ENCODE measurements at places on chromosomes 5 and 9. TPM values are rescaled to one million over a fixed set of nuclear protein-coding genes. Genes with fewer than 3 reads are reported as not detected.

DNA sequence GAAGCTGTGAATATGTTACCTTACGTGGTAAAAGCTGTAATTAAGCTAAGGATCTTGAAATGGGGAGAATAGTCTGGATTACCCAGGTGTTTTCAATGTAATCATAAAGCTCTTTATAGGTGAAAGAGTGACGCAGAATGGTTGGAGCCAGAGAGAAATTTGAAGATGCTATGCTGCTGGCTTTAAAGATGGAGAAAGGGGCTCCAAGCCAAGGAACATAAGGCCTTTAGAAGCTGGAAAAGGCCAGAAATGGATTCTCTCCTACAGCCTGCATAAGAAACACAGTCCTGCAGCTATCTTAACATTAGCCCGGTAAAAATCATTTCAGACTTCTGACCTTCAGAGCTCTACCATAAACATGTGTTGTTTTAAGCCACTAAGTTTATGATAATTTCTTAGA lies 243.3 kb upstream of the VLDLR start:
- DNase-seq: no peak
- no peaks in the 10 kb centered on the region for H3K36me3 ChIP-seq
- no peaks in the 10 kb centered on the region for H3K4me1 ChIP-seq
- no peak overlapping the region for H3K27ac ChIP-seq

DNA sequence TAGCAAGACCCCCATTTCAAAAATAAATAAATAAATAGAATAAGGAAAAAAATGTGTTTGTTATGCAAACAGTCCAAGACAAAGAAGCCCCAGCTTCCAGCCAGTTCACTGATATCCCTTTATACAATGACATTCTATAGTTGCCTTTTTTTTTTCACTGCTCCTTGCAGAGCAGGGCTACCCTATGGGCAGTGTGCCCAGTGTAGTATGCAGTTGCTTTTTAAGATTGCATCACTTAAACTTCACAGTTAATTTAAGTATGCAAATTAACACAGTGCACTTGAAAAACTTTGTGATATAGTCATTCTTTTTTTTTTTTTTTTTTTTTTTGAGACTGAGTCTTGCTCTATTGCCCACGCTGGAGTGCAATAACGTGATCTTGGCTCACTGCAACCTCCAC lies 40.8 kb upstream of the ARRDC3 start:
- no peak overlapping the region for H3K4me3 ChIP-seq
- no peak for DNase-seq
- no peaks in the 10 kb centered on the region for H3K36me3 ChIP-seq
- peaks cover 2% of the 10 kb centered on the region for H3K4me1 ChIP-seq
- H3K27me3 ChIP-seq: no peaks in the 10 kb centered on the region

Gene SPATA31D4
- not detected for total RNA-seq

- no peak overlapping the region for H3K27ac ChIP-seq
- no peak for DNase-seq
- no peaks in the 10 kb centered on the region for H3K4me1 ChIP-seq
- H3K36me3 ChIP-seq: no peaks in the 10 kb centered on the region
These were observed 370.6 kb downstream of the NTRK2 start for GRCh38 chr9:85040146-85040545.

DNA sequence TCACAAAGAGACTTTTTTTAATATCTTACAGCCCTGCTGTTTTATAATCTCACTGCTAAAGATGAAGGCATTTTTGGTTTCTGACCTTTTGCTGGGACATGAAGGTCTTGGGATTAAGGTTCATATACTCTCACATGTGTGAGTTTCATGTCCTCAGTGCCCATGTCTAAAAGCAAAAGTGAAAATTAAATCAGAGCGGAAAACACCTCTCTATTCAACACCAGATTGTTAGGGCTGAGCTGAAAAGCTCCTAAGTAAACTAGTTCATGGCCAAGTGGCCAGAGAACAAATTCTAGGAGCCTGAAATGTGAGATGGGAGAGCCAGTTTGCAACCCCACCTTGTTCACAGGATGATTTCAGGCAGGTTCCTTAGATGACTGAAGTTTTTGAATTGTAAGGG lies 110.9 kb downstream of the GRIA1 start:
- no peak overlapping the region for H3K27ac ChIP-seq
- no peak for DNase-seq
- no peaks in the 10 kb centered on the region for H3K36me3 ChIP-seq
- H3K4me3 ChIP-seq: no peak overlapping the region

DNA sequence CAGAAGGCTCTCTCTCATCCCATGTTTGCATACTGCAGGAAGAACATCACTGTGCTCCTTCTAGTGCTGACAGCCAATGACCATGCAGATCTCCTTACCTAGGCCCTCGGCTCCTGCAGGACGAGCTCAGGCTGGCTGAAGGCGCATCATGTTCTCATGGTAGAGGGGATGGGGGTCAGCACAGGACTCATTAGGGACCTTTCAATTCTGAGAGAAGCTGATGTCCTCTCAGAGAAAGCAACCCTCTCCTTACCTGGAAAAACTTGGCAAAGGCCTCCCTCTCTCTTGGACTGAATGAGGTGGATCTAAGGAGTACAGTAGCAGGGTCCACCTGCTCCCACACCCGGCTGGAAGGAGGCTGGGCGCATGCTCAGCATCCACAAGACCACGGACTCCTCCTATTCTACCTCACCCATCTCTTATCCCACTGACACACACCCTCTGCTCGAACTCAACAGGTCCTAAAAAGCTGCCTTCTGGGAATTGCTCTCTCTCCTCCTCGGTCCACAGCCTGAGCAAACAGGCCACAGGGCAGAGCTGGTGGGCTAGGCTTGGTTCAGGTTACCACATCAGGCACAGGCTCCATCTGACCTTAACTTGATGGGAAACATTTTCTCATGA lies 2.9 kb downstream of the IPPK start:
- H3K36me3 ChIP-seq: peaks cover 7% of the 10 kb centered on the region
- no peaks in the 10 kb centered on the region for H3K27me3 ChIP-seq
- peaks cover 52% of the 10 kb centered on the region for H3K4me1 ChIP-seq
- no peak overlapping the region for H3K27ac ChIP-seq
- DNase-seq: no peak
- no peak overlapping the region for H3K4me3 ChIP-seq

DNA sequence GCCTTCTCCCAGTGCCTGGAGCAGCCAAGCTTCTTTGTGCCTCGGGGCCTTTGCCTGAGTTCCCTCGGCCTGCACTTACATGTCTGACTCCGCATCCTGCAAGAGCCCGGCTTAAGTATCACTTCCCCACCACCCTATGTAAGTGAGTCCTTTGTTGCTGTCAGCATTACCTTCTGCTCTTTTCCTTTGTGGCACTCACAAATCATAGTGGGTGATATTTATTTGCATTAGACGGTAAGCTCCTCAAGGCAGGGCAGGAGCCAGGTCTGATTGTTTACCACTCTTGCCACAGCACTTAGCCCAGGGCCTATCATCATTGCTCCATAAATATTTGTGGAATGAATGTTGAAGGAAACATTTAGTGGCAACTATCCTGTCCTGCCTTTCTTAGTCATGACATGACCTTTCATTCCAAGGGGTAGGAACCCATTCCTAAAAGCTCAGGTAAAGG lies 4.8 kb downstream of the GM2A start:
- no peak overlapping the region for H3K27ac ChIP-seq
- H3K4me3 ChIP-seq: no peak overlapping the region
- no peaks in the 10 kb centered on the region for H3K27me3 ChIP-seq
- peaks cover 9% of the 10 kb centered on the region for H3K4me1 ChIP-seq
- no peak for DNase-seq

Measured in activated CD8-positive, alpha-beta memory T cell treated with anti-CD3 and anti-CD28 coated beads, Interleukin-2, amount 10 ng/mL, durations not matched to agents 7 days and 5 days (primary cell).